DMS79 (cell line): ENCODE measurements at places on chromosomes 5 and 9.

DNA sequence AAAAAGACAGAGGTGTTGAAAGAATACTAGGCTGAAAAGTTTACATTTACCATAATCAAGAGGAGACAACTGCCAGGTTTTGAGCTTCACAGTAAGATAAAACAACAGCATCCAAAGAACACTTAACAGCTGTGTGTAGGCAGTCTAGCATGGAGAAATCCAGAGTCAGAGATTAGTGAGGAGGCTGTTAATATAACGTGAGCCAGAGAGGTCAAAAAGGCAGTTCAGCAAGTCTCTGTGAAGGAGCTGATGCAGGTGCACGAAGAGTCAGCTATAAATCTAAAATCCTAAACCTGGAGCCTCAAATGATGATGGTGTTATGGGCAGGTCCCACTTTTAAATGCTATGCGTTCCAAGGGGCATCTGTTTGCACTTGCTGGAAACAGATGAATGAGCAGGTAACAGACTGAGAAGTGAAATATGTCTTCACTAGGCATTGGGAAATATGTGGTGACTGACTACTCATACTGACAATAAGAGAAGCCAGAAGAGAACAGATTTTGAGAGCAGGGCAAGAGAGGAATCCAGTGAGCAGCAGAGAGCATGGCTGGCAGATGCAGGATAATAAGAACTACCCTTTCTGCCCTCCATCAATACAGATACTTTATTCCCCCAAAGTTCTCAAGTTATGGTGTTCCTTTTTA lies 8.7 kb downstream of the APTX start:
- DNase-seq: peak; percentile 16

GRCh38 chr5:125109293-125109692 lies 362.9 kb upstream of the ZNF608 start:
- no peak for DNase-seq

DNA sequence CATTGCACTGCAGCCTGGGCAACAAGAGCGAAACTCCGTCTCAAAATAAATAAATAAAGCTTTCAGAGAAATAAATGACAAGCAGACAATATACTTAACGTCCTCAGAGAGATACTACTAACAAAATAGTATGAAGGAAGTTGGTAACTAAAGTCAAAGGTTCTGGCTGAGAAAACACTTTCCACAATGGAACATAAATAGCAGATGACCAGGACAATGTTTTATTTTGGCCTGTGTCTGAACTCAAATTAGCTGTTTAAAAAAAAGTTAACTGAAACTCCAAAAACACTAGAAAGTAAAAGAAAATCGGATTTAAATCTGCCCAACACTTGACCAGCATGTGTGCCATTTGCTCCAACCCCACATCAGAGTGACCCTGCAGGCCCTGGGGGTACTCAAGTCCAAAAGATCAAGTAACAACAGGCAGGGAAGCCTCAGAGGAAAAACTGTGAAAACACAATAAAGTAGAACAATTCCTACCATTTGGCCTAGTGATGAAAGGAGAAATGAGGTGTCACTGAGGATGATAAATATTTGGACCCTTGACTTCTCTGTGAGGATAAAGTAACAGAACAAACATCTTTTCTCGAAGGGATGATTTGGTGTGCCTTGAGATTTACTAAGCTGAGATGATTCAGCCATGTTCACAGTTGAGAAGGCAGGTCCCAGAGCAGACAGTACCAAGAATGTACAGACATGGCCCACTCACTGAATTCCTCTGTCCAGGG lies 47.7 kb downstream of the LHFPL2 start:
- DNase-seq: no peak

DNA sequence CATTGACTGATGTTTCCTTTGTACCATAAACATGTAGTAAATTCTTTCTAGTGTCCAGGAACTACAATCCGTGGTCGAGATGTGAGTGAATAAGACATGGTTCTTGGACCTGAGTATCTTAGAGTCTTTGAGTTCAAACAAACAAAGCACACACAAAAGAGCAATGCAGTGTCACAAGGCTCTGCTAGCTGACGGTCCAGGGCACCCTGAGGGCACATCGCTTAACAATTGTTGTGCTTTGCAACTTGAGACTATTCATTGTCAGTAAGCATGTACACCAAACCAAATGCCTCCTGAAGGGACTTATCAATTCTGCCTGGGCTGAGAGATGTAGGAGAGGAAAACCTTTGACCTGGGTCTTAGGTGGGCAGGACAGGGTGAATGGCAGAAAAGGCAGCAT lies 84.8 kb downstream of the CAMK4 start:
- no peak for DNase-seq

DNA sequence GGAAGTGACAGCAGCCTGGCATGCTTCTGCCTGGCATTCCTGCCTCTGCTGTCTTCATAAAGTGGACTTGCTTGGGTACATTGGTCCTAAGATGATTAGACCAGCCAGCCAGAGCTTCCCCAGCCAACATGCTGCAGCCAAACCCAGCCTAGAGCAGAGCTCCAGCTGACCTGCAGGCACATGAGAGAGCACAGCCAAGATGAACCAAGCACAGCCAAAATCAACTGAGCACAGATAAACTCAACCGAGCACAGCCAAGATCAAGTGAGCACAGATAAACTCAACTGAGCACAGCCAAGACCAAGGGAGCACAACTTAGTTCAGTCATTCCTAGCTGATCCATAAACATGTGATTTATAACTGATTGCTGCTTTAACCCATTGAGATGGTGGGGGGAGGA lies 266.5 kb downstream of the MSX2 start:
- no peak for DNase-seq
